ENCODE measurements at places on chromosomes 7 and 10.

GRCh38 chr7:71237945-71238344 is 106.0 kb downstream of the GALNT17 start:
- no peak for DNase-seq

DNA sequence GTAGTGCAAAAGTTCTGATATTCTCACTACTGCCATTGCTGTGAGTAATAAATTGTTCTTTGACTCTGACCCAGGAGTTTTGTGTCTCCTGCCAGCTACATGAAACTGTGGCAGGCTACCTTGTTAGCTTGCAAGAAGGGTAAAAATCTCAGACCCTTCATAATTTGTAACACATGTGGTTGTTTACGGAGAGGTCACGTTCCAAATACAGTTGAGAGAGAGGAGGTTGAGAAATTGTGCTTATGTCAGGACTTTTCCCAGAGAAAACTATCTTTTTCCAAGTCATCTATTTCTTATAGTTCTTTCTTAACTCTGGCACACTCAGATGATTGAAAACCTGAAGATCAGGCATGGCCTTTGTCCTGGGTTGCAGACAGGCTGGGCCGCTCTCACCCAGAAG is 114.4 kb upstream of the SVIL start:
- DNase-seq = no peak

GRCh38 chr7:131621652-131622051 is 65.2 kb upstream of the PODXL start:
- no peak for DNase-seq

DNA sequence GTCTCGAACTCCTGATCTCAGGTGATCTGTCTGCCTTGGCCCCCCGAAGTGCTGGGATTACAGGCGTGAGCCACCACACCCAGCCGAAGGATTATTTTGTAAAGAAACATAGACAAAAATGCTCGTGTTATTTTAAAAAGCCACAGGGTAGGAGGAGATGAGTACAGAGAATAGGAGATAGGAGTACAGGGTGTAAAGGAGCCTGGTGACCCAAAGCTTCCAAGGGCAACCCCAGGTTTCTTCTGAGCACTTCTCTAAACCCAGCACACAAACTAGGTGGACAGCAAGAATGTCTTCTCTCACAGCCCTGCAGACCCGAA is 54.7 kb downstream of the ZNF467 start:
- DNase-seq = no peak

DNA sequence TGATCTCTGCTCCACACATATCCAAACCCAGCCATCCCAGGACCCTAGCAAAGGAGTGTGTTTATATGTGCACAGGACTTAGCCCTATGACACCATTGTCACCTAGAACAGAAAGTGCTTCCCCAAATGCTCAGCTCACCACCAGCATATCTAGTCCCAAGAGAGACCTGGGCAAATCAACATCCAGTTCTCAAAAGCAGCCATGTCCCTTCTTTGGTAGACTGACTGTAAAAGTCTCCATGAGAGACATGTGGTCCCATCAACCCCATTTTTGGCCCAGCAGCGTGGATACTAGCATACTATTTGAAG is 20.9 kb upstream of the ARHGAP22 start:
- DNase-seq = peak; percentile 84

DNA sequence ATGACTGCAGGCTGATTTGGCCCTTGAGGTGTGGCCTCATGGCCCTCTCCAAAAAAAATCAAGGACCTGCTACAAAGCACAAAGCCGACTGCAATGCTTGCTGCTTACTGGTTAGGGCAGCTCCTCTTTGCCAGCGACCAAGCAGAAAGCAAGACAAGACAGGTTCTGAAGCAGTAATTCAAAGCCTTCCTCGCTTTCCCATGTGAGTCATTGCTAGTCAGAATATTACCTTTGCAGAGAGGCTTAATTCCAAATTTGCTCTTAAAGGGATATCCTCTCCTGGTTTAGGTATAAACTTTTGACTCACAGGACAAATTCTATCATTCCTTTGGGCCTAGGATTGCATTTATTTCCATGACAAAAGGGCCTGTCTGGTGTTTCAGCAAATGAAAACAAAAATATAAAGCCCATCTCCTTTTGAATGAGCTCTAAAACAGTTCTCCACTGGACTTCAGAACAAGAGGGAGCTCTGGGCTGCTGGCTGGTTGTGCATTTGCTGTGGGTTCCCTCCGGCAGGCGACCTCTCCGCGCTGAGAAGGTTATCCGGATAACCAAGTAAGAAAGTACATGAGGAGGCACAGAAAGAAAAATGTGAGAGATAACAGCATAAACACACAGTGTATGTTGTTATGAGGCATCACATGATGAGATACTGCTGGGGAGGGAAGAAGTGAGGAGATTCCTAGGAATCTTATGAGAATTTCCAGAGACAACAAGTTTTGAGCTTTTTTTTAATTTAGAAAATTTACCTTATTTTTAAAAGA is 90.8 kb downstream of the EGFR start:
- DNase-seq = no peak

GRCh38 chr10:100519311-100520051 is at the start of gene SEC31B:
SEC31B (minus strand) TSS chr10:100519861; CDS start chr10:100516952, 2,909 bp downstream.
- DNase-seq = no peak

DNA sequence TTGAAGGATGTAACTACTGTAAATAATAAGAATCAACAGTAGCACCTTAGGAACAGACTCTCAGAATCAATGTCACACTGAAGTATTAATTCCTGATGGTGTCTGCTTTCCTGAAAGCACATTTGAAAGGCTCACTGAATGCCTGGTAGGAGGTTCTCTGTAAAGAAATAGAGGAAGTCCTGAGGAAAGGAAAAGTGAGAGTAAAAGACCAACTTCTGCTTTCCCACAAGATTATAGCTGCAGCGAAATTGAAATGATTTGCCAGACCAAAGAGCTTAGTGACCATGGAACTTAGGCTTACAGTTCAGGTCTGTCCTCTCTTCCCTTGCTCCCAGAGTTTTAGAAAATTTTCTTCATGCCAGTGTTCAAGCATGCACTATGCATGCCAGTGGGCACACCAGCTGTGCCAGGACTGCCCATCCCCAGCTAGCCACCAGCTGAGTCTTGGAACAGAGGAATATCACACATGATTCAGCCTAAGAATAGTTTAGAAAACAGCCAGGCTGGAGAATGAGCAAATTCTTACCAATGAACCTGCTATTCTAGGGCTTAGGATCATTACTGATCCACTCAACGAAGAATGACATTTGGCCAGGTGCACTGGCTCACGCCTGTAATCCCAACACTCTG is 123.2 kb downstream of the HERPUD2 start:
- peak; percentile 44 for DNase-seq

- no peak for DNase-seq
Measured at GRCh38 chr10:44870031-44870430, 41.1 kb upstream of the TMEM72 start.

GRCh38 chr7:102284399-102284798 is 2.3 kb upstream of the SH2B2 start:
- peak; percentile 63 for DNase-seq

DNA sequence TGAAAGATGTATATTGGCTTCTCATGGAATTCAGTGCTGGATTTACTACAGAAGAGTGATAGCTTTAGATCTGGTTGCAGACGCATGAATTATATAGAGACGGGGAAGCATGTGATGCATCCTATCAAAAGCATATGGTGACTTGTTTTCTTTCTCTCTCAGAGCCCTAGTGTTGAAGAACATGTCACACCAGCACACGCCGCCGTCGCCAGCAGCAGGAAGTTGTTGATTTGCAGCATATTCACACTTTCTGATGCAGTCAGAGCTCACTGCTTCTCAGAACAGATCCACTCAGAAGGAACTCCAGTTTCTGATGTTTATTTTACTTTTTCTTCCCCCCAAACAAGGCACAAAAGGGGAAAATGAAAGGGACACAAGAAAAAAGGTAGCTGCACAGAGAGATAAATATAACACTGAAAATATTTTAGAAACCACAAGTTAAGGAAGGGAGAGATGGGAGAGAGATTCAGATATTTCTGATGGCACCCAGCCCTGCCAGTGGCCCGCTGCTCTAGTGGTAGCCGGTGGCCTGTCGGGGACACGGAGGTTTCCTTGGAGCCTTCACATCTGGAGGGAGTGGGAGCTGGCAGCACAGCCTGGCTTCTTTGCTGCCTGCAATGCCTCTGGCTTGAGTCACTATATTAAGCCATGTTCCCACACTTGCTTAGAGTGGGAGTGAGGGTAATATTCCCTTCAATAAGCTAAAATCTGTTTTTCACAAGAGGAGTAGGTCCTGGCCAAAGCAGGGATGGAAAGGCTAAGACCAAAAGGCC is 123.2 kb downstream of the NRP1 start:
- no peak for DNase-seq

GRCh38 chr10:4074545-4075407 is 289.8 kb upstream of the KLF6 start:
- DNase-seq = no peak

GRCh38 chr7:157266272-157266671 is 70.5 kb upstream of the DNAJB6 start:
- no peak for DNase-seq

DNA sequence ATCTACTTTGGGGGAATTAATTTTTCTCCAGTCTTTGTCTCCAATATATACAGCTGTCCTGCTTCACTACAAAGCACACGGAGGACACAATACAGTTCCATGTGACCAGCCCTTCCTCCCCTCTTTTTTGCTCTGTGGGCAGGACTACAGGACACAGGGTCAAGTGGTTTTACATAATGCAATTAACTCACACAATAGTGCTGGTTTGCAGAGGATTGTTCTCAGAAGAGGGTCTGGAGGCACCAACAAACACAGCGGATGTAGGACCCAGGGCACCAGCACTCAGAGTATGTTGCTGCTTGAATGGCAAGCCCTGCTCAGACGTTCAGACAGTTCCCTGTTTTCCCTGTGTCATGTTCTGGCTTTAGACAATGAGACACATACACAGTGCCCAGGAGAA is 52.0 kb upstream of the NPTX2 start:
- no peak for DNase-seq

DNA sequence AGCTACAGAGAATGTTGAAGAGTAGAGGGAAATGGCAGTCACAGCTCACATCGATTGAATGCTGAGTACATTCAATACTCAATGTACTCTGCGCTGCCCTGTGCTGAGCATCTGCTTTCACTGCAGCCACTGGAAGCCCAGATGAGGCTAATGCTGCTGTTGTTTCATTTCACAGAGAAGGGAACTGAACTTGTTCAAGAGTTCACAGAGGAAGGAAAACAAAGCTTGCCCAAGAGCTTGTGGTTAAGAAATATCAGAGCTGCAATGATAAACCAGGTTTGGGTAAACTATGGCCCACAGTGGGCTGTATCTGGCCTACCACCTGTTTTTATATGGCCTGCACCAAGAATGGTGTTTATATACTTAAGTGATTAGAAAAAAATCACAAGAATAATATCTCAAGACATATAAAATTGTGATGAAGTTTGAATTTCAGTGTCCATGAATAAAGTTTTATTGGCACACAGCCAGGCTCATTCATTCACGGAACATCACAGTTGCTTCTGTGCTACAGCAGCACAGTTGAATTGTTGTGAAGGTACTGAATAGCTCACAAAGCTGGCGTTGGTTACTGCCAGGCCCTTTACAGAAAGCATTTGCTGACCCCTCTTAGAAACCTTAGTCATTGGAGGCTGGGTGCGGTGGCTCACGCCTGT is 64.1 kb downstream of the CFAP58 start:
- no peak for DNase-seq

DNA sequence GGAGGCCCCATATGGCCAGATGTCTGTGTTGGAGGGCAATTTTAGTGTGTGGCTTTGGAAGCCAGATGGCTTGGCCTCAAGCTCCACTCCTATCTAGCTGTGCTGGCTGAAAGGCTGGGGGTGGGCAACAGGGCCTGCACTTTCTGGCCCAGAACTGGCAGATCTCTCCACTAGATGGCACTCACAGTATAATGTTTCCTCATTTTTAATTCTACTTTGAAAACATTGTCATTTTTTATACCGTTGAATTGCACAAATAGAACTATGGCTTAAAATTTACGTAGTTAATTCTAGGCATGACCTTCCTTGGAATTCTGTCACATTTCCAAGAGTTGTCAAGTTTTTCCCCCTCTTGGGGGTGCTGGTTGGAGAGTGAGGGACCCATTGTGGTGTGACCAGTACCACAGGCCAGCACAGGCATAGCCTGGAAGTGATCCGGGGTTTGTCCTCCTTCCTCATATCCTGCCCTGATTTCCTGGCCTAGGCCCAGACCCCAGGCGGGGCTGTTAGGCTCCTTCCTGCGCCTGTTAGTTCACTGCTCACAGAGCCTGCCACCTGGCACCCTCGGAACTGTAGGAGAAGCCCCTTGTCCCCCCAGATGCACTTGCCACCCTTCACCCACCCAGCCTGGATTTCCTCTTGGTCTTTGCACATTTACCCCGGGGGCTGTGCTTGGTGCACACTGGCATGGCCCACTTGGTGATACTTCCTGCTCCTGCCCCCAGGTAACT is 52.8 kb downstream of the ARHGAP22 start:
- DNase-seq = peak; percentile 88

DNA sequence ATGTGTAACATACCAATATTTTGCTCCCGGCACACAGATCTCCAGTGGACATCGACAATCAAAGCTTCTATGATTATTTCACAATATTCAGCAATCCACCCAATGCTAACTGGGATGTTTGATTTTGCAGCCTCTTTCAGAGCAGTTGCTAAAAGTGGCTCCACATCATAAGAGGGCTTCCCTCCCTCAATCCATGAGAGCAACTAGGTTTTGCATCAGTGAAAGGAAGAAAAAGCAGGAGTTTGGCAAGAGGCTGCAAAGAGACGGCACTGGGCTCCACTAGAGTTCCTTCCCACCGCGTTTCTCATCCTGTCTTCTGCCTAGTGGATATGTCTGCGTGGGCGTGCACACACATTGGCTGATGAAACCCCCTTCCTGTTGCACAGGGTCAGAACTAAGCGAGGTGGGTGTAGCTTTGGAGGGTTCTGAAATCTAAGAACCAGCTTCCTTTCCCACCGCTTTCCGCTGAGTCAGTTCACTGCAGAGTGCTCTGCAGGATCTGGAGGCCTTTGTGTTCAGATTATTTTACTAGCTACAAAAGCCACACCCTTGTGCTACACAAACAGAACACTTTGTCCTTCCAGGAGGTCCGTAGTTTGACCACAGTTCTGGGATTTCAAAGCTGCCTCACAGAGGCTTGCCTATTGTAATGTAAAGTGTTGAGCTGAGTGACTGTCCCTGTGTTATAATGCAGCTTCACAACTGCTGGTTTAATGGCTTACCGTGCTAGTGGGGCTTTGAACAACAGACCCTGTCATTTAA is 28.1 kb downstream of the ARL4A start:
- no peak for DNase-seq

DNA sequence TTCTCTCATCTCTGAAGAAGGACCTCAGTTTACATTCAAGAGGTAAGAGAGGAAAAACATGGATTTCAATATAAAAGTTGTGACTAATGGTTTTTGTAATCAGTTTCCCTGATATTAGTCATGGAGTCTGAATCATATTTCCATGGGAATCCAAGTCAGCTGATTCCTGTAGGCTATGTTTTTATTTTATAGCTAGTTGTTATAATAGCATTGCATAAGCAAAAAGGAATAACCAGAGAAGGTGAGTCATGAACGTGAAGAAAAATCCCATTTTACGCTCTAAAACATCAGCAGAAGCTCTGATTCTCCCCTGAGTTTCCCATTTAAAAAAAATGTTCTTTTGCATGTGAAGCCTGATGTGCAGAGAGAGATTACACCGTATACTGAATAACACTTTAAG is 299.3 kb downstream of the SFMBT2 start:
- no peak for DNase-seq
